ENCODE measurements at places on chromosomes 12 and 14. TPM values are rescaled to one million over a fixed set of nuclear protein-coding genes. Genes with fewer than 3 reads are reported as not detected.

GRCh38 chr14:55450539-55450938 is 10.1 kb upstream of the TBPL2 start:
- H3K4me3 ChIP-seq, result no peak overlapping the region
- H3K27me3 ChIP-seq, result peaks cover 3% of the 10 kb centered on the region
- no peak overlapping the region for H3K27ac ChIP-seq
- H3K36me3 ChIP-seq, result no peaks in the 10 kb centered on the region

- no peak for DNase-seq
- no peaks in the 10 kb centered on the region for H3K36me3 ChIP-seq
- H3K27ac ChIP-seq, result no peak overlapping the region
- no peak overlapping the region for H3K4me3 ChIP-seq
These were observed 452.7 kb upstream of the PDE3A start for GRCh38 chr12:19915392-19916195.

Gene PTPRQ
- total RNA-seq, result 2.8 TPM

DNA sequence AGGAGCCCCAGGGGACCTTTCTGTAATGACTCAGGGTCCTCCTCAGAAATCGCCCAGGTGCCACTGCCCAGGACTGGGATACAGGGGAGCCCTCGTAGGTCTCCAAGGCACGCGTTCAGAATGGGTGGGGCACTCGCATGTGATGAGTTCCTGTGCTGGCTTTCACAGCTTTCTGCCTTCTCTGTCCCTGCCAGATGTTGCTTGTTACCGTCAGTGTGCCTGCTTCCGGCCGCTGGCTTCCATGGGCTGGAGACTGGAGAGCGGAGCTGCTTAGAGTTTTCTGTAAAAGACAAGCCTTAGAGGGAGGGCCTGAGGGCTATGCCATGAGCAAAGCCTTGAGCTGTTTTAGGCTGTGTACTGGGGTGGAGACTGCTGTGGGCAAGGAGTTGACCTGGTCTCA is 75.0 kb upstream of the SLC24A4 start:
- H3K27ac ChIP-seq, result no peak overlapping the region
- no peak for DNase-seq
- H3K4me1 ChIP-seq, result no peaks in the 10 kb centered on the region
- peaks cover 5% of the 10 kb centered on the region for H3K36me3 ChIP-seq
- peaks cover 10% of the 10 kb centered on the region for H3K27me3 ChIP-seq
- no peak overlapping the region for H3K4me3 ChIP-seq

DNA sequence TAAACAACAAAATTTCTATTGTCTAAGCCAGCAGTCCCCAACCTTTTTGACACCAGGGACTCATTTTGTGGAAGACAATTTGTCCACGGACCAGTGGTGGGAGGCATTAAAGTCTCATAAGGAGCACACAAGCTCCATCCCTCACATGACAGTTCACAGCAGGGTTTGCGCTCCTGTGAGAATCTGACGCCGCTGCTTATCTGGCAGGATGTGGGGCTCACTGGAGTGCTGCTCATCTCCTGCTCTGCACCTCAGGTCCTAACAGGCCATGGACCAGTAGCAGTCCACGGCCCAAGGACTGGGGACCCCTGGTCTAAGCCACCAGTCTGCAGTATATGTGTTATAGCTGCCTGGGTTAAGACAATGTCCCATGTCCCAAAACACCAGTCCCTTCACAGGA is 27.2 kb downstream of the VCPKMT start:
- DNase-seq, result no peak
- H3K4me1 ChIP-seq, result peaks cover 18% of the 10 kb centered on the region
- no peaks in the 10 kb centered on the region for H3K27me3 ChIP-seq
- no peak overlapping the region for H3K27ac ChIP-seq
- no peaks in the 10 kb centered on the region for H3K36me3 ChIP-seq
- no peak overlapping the region for H3K4me3 ChIP-seq

Gene NUAK1
- total RNA-seq, result 27.1 TPM

Gene PCED1B
- total RNA-seq, result 3.3 TPM

DNA sequence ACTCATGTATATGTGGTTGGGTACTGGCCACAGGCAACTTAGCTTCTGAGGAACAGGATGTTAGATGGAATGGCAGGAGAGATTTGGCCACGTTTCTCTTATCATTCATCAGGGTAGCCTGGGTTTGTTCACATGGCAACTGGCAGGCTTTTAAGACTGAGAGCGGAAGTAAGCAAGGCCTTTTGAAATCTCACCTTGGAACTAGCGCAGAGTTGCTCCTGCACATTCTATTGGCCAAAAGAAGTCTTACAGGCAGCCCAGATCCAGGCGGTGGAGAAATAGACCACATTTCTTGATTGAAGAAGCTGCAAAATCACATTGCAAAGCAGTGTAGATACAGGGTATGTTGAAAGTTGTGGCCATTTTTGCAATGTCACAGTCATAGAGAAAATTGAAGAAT is 3.7 kb downstream of the CLEC4A start:
- no peak overlapping the region for H3K4me3 ChIP-seq
- H3K27me3 ChIP-seq, result peaks cover 2% of the 10 kb centered on the region
- DNase-seq, result no peak

DNA sequence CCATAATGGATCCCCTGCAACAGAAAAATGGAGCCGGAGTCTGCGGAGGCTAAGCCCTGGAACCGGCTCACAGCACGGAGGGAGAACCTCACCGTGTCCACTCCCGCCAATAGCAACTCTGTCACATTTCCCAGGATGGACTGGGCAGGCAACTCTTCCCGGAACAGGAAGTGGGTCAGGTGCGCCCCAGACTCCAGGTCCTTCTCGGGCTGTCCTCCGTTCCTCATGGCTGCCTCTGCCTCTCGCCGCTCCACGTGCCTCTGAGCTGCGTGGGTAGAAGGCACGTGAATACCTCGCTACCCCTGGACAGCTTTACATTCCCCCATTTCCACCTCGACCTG is 2.2 kb downstream of the CYP27B1 start:
- peaks cover 24% of the 10 kb centered on the region for H3K4me1 ChIP-seq
- peak overlapping the region; percentile 80 for H3K4me3 ChIP-seq
- no peak overlapping the region for H3K27ac ChIP-seq

- no peak overlapping the region for H3K27ac ChIP-seq
- no peaks in the 10 kb centered on the region for H3K27me3 ChIP-seq
- no peak for DNase-seq
- H3K4me3 ChIP-seq, result no peak overlapping the region
These were observed 7.9 kb downstream of the PPP1R12A start for GRCh38 chr12:79926951-79927350.

- H3K36me3 ChIP-seq, result peaks cover 4% of the 10 kb centered on the region
- no peak overlapping the region for H3K27ac ChIP-seq
- no peak for DNase-seq
- no peaks in the 10 kb centered on the region for H3K4me1 ChIP-seq
- peaks cover 1% of the 10 kb centered on the region for H3K27me3 ChIP-seq
- H3K4me3 ChIP-seq, result no peak overlapping the region
These were observed 205.5 kb upstream of the C14orf180 start for GRCh38 chr14:104373855-104374717.

GRCh38 chr12:119008691-119009221 is 27.4 kb downstream of the SRRM4 start:
- H3K4me1 ChIP-seq, result no peaks in the 10 kb centered on the region
- H3K27ac ChIP-seq, result no peak overlapping the region
- H3K27me3 ChIP-seq, result no peaks in the 10 kb centered on the region
- H3K36me3 ChIP-seq, result 0 out of 2 replicates have a peak, but pooled peaks cover 6% of the 10 kb centered on the region
- DNase-seq, result no peak
- no peak overlapping the region for H3K4me3 ChIP-seq

GRCh38 chr14:38727731-38728130 is 375.3 kb downstream of the SEC23A start:
- DNase-seq, result no peak
- no peak overlapping the region for H3K4me3 ChIP-seq
- no peaks in the 10 kb centered on the region for H3K4me1 ChIP-seq
- H3K27ac ChIP-seq, result no peak overlapping the region

GRCh38 chr12:57027805-57028153 is 11.4 kb upstream of the TAC3 start:
- no peak overlapping the region for H3K4me3 ChIP-seq
- no peak overlapping the region for H3K27ac ChIP-seq
- peaks cover 6% of the 10 kb centered on the region for H3K4me1 ChIP-seq
- peaks cover 60% of the 10 kb centered on the region for H3K27me3 ChIP-seq
- no peaks in the 10 kb centered on the region for H3K36me3 ChIP-seq
- no peak for DNase-seq

- no peak overlapping the region for H3K4me3 ChIP-seq
- no peak for DNase-seq
- H3K4me1 ChIP-seq, result no peaks in the 10 kb centered on the region
- H3K27me3 ChIP-seq, result peaks cover 4% of the 10 kb centered on the region
- no peak overlapping the region for H3K27ac ChIP-seq
These were observed 191.7 kb downstream of the BCL11B start for GRCh38 chr14:99080306-99080705.

GRCh38 chr14:76672123-76672522 is 89.1 kb upstream of the VASH1 start:
- peaks cover 27% of the 10 kb centered on the region for H3K27me3 ChIP-seq
- H3K4me3 ChIP-seq, result no peak overlapping the region
- no peak for DNase-seq
- no peaks in the 10 kb centered on the region for H3K4me1 ChIP-seq
- H3K27ac ChIP-seq, result no peak overlapping the region

Gene COCH
- total RNA-seq, result not detected

Gene PLEKHA5
- total RNA-seq, result 19.5 TPM

DNA sequence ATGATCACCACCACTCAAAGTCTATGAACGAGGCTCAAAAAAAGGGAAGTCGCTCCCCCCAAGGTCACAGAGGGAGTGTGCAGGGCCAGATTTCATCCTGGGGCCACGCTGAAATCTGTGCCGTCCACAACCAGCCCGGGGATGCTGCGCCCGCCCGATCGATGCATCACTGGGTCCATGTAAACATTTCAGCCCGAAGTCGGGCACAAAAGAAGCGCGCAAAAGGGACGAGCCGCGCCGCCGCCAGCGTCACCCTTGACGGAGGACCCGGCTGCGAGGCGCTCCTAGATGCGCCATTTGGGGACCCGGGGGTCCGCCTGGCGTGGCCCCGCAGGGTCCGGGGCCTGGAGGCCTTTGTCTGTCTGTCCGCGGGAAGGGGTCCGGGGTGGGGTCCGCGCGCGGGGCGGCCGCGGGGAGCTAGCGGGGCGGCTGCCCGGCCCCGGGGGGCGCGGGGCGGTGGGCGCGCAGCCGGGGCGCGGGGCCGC is 503 bp downstream of the FBXO21 start:
- H3K36me3 ChIP-seq, result peaks cover 11% of the 10 kb centered on the region
- peak overlapping the region; percentile 89 for H3K4me3 ChIP-seq
- peak overlapping the region; percentile 69 for H3K27ac ChIP-seq
- peaks cover 4% of the 10 kb centered on the region for H3K27me3 ChIP-seq
- DNase-seq, result peak; percentile 8
- peaks cover 21% of the 10 kb centered on the region for H3K4me1 ChIP-seq

Gene KIF26A
- not detected for total RNA-seq

Gene OR4E2
- total RNA-seq, result not detected

Gene KRT81
- total RNA-seq, result 0.34 TPM

DNA sequence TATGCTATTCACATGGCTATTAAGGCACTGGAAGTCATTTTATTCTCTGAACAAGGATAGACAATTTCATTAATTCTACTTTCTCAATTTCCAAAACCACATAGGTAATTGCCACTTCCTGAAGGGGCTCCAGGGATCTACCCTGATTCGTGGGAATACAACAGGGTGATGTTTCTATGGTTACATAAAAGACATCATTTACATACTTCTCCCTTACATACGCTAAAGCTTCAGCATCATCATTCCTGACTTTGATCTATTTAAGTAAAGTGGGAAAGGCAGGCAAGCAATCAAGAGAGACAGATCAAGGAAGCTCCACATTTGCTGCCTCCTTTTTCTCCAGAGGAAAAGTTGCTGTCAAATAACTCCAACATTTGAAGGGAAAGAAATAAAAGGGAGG is 118.8 kb upstream of the SINHCAF start:
- DNase-seq, result no peak
- no peaks in the 10 kb centered on the region for H3K27me3 ChIP-seq
- H3K4me1 ChIP-seq, result no peaks in the 10 kb centered on the region
- no peak overlapping the region for H3K27ac ChIP-seq
- no peak overlapping the region for H3K4me3 ChIP-seq

Data from HFFc6 (cell line).